ENCODE measurements at places on chromosomes 1 and 21.
A peak's percentile ranks its signal among the peaks of the same experiment; 100 is the strongest.

- no peak for DNase-seq
Measured at GRCh38 chr1:169120066-169120465, 13.6 kb downstream of the ATP1B1 start.

GRCh38 chr1:202698276-202698675, 12.0 kb downstream of the SYT2 start:
- DNase-seq = no peak

DNA sequence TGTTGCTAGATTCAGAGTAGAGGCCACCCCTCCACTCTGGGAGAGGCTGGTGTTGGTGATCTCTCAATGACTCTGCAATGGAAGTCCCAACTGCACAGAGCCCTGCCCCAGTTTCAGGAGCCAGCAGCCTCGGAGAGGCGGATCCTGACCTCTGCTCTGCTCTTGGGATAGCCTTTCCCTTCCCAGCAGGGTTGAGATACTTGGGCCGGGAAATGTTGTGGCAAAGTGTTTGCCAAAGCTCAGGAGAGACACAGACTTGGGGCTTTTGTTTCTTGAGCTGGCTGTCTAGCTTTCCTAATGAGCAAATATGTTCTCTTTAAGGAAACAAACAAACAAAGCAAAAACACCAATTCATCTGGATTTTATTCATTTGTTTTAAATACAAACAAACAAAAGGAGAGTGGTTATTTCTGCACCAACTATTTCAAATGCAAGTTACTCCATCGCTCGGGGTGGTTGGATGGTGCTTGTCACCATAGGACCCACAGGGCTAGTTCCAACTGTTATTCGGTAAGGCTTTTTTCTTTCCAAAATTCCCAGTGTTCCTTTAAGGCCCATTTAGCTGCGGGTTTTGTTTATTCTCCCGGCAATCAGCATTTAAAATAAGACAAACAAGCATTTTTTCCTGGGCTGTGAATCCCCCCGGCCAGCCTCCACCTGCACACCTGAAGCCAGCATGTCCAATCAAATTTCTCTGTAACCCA, 193.9 kb upstream of the LMO4 start:
- DNase-seq = peak; percentile 45

- no peak for DNase-seq
Measured at GRCh38 chr1:57464756-57465155, 40.9 kb upstream of the DAB1 start.

GRCh38 chr1:41742219-41742618, 176.5 kb downstream of the HIVEP3 start:
- DNase-seq = no peak

- no peak for DNase-seq
Measured at GRCh38 chr1:33583567-33583966, 111.1 kb downstream of the ZSCAN20 start.

GRCh38 chr1:176471338-176472121, 8.6 kb downstream of the PAPPA2 start:
- DNase-seq = no peak

DNA sequence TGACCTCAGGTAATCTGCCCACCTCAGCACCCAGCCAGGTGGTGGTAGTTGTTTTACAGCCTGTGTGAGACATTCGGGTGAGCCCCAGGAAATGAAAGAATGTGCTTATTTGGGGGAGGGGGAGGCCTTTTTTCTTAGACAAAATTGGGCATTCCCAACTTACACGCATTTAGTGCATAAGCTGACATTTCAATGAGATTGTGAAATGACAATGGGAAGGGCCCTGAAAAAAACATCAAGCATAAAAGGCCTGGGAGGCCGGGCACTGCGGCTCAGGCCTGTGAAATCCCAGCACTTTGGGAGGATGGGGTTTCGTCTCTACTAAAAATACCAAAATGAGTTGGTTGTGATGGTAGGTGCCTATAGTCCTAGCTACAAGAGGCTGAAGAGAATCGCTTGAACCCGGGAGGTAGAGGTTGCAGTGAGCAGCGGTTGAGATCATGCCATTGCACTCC, 5.0 kb downstream of the GAS5 start:
- DNase-seq = no peak

DNA sequence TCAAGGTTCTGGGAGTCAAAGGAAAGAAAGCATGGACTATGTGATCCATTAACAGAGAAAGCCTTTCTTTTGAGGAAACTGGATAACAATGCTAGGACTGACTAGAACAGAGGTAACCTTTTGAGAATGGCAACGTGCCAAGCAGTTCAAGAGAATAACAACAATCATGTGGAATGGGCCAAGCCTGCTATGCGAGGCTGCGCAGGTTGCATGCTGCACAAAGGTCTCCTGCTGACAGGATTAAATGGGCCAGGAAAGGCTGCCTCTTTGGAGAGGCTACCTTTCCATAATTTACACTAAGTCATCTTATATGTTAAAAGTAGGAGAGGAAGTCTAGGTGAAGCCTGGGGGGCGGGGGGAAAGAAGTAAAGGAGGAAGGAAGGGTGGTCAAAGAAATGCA, 5.8 kb downstream of the PCNX2 start:
- DNase-seq = no peak

GRCh38 chr1:9658199-9658598, 6.7 kb downstream of the PIK3CD start:
- no peak for DNase-seq

DNA sequence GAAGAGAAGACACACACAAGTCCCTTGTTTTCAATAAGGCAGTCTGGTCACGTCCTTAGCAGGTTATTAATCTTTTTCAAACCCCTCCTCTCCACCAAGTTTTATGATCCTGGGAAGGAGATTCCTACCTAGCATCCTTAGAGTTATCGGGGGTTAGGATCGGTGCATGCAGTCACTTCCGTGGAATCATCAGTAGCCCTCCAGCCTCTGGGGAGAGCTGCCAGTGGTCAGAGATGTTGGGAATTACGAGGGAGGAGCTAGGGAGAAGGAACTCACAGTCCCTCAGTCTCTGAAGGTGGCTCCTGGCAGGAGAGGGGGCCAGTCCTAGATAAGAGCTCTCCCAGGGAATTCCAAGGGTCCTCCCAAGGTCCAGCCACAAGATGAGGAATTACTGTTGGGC, 57.7 kb upstream of the ATP5PO start:
- DNase-seq = no peak

DNA sequence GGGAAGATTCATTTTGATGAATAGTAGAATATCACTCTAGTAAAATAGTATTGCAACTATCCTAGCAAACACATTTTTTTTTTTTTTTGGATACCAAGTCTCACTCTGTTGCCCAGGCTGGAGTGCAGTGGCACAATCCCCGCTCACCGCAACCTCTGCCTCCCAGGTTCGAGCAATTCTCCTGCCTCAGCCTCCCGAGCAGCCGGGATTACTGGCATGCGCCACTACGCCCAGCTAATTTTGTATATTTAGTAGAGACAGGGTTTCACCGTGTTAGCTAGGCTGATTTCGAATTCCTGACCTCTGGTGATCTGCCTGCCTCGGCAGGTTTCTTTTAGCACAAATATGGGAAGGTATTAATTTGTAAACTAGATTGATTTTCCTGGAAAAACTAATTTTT, 33.8 kb downstream of the KCTD3 start:
- DNase-seq = no peak

DNA sequence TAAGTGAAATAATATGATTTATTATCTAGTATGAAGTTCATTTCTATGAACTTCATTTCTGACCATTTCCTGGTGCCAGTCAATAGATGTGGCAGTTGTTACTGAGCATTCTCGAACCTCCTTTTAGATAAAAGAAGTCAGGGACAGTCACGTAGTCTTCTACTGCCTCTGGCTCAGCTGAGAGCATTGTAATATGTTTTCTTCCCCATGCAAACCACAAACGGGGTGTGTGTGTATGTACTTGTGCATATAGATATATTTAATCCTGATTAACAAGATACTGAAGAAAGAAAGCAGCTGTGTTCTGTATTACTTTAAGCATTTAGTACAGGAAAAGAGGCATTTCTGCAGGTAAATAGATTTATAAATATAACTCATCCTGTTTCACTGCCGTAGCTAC, 21.6 kb downstream of the ZNF684 start:
- no peak for DNase-seq

- DNase-seq = peak; percentile 99
Measured at GRCh38 chr1:113072757-113073478, at the start of gene LRIG2. TSS of gene LRIG2 (plus strand) at chr1:113073198. CDS start at chr1:113073407, 209 bp downstream.

- peak; percentile 7 for DNase-seq
Measured at GRCh38 chr21:46115441-46116188, 17.7 kb downstream of the COL6A2 start.

DNA sequence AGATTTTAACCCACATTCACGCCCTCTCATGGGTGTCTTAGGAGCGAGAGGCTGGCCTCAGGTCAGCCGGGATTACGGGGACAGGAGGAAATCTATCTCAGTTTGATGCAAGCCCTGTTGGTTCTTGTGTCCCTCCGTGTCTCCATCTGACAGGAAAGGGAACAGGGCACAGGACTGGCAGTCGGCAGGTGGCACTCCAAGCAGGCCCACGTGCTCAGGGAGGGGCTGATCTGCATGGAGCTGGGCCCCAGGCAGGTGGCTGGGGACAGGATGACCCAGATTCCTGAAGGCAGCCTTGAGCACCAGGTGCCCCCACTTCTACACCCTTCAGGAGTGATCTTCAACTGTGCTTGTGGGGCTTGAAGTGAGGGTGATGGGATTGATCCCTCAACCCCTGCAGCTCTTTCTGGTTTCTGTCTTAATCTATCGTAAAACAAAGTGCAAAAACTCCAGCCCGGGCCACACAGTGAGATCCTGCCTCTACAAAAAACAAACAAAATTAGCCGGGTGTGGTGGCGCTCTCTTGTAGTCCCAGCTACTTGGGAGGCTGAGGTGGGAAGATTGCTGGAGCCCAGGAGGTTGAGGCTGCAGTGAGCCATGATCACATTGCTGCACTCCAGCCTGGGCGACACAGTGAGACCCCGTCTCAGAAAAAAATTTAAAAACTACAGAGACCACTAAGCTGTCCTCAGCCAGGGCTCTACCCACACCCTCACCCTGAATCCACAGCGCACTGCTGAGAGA, 8.3 kb downstream of the PLEKHG5 start:
- no peak for DNase-seq

GRCh38 chr1:22210176-22210575, 67.3 kb upstream of the WNT4 start:
- DNase-seq = no peak

GRCh38 chr1:201535046-201535918, 3.6 kb upstream of the NAV1 start:
- DNase-seq = peak; percentile 82

DNA sequence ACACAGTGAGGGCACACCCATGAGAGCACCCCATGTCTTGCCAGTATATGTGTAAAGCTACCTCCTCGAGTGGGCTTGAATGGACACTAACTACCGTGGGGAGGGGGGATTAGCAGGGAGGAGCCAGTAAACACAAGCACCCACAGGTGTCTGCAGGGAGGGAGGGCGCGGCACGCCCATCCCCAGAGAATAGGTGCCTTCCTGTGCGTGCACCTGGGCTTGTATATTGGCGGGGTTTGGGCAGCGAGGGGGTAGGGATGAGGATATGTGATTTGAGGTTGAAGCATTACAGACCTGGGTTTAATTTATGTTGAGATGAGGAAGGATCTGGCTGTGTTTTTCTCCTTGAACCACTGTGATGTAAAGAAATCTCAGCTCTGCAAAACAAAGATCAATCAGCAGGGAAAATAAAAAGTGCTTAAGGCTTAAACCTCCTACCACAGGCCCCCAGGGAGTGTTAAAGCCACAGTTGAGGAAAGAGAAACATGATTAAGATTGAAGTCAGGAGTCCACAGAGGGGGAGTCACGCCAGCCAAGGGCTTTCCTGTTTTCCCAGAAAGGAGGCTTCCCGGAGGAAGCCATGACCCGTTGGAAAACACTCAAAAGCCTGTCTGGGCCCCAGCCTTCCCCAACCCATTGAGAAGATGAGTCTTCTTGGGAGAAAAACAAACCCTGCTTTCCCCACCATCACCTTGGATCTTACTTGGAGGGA, 80.0 kb downstream of the CAMK2N1 start:
- no peak for DNase-seq

- no peak for DNase-seq
Measured at GRCh38 chr1:169368406-169368769, 393 bp downstream of the BLZF1 start.

DNA sequence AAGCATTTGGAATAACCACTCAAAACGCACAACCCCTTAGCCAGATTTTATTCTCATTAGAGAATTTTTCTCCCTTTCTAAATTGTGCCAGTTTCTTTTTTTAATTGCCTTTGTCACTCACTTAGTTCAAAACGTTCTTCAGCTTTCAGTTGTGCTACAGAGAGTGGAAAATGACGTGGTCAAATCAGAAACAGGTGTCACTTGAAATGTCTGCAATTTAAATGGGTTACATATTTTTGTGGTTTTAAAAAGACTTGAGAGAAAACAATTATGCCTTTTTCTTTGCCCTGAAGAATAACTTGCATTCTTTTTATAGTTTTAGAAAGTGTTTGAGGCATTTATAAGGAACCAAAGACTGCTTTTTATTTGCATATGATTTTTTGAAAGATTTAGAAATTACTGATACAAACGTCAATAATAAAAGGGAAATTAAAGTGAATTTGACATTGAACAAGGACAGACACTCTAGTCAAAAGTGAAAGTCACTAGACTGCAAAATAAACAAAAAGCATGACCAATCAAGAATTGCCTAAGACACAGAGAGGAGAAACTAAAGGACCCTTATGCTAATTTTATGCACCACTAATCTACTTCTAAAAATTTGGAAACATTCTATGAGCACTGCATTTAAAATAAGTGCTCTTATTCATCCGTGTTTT, 191.0 kb downstream of the TPR start:
- DNase-seq = no peak

DNA sequence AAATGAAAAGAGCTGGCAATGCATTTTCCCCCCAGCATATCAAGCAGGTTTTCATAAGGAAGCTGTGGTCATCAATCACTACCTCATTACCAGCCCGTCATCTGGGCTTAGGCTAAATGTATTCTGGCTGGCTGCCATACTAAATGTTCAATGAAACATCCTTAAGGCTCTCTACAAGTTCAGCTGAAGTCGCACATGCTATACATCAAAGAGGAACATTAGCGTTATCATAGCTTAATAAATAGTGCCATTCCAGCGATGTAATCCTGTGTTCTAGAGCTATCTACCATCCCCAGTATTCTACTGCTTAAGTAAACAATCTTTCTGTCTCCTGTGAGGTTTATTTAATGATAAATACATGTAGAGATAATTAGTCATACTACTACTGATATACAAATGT, 288.8 kb downstream of the DPYD start:
- DNase-seq = no peak

DNA sequence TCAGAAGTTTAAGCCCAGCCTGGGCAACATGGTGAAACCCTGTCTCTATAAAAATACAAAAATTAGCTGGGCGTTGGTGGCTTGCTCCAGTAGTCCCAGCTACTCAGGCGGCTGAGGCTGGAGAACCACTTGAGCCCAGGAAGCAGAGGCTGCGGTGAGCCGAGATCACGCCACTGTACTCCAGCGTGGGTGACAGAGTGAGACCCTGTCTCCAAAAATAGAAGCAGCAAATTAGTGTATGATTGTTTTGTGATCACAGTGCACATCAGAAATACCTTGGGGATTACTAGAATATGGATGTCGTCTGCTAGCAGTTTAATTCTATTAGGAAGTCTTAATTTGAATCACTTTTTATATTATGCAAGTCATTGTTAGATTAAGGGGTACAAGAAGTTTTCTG, 59.0 kb downstream of the ZBTB17 start:
- DNase-seq = no peak

- DNase-seq = no peak
Measured at GRCh38 chr1:33383489-33383888, 47.4 kb downstream of the PHC2 start.

GRCh38 chr1:53187401-53187800, 9.2 kb upstream of the CPT2 start:
- DNase-seq = no peak

- DNase-seq = no peak
Measured at GRCh38 chr1:243179720-243180119, 75.4 kb downstream of the CEP170 start.

All from tibial artery (tissue), 4 donors.